LHCN-M2 (cell line): ENCODE measurements at places on chromosomes 5 and 9. TPM values are rescaled to one million over a fixed set of nuclear protein-coding genes. Genes with fewer than 3 reads are reported as not detected.

DNA sequence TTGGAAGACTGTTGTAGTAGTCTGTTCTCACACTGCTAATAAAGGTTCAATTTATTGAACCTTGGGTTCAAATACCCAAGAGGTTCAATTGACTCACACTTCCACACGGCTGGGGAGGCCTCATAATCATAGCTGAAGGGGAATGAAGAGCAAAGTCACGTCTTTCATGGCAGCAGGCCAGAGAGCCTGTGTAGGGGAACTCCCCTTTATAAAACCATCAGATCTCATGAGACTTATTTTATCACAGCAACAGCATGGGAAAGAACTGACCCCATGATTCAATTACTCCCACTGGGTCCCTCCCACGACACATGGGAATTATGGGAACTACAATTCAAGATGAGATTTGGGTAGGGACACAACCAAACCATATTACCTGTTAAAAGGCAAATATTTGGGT is 268.2 kb downstream of the TMEM167A start:
- no peak for DNase-seq

Gene SPATA6L
- total RNA-seq, result 0.19 TPM in 1 of 2 replicates, not detected in the other

- DNase-seq, result no peak
Observed at GRCh38 chr9:76846297-76846696, 59.6 kb downstream of the PRUNE2 start.

DNA sequence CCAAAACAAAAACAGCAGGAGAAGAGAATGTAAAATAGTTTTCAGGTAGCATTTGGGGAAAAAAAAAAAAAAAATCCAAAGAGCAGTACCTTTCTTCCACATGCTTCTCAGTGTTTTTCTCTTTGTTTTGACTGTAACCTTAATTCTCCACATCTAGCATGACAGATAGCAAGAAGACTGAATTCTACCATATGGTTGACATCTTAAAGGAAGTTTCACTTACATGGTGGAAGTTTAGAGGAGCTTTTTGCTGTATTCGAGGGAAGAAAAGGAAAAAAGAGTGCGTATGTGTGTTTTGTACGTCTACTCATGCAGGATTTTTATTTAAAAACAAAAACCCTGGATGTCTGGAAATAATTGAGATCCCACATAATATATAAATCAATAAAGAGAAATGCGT is 604.8 kb downstream of the CCDC171 start:
- DNase-seq, result no peak

Gene SPATA31A3
- not detected in 2 replicates for total RNA-seq

DNA sequence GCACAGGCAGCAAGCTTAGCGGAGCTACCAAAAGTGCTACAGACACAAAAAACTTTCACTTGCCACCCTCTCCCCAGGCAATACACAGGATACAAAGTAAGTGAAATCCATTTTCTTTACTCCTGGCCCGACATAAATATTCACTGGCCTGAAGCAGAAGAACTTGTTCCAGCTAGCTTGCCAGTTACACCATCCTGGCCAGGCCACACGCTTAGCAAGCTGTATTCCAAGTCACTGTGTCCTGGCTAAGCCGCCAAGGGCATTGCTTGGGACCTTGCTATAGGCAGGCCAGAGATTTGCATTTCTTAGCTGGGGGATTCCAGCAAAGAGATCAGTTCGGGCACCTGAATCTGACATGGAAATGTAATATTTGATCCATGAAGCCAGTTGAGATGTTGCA is 71.0 kb upstream of the SLC1A3 start:
- no peak for DNase-seq

DNA sequence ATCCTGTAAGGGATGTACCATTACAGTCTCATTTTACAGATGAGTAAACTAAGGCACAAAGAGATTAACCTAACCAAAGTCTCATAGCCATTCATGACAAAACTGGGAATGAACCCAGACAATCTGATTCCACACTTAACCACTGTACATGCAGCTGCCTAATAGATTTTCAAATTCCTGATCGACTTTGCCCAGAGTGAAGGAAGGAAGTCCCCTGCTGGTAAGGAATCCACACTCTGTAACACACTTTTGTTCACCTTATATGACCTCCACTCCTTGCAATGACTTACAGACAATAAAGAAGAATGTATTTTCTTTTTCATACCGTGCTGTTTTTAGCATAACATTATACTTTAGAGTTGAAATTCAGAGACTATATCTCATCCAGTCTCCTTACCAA is 31.3 kb upstream of the PLPP6 start:
- no peak for DNase-seq

- DNase-seq, result no peak
Observed at GRCh38 chr5:172626031-172626581, 15.0 kb upstream of the NEURL1B start.

DNA sequence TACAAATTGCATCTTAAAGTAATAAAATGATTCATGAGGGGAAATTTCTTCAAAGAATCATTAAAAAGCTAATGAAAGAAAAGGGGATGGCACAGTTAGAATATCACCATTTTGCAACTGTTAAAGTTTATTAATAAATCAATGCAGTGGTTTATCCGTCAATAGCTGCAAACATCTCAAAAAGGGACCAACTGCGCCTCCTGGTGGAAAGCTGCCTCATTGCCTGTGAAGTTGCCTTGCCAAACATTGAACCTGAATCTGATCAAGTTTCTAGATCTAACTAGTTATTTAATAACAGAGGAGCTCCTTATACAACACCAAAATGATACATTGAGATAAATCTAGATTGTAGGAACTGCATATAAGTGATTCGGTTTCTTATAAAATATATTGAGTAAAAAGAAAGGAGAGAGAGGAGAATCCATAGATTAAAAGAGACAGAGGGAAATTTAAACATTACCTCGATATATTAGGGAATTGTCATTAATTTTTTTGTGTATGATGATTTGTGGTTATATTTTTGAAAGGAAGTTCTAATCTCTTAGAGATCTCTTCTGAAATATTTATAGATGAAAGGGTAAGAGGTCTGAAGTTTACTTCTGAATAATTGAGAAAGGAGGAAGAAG is 6.9 kb upstream of the NDUFB6 start:
- DNase-seq, result peak; percentile 44

Gene COL15A1
- 3.4 and 5.3 TPM in 2 replicates for total RNA-seq

DNA sequence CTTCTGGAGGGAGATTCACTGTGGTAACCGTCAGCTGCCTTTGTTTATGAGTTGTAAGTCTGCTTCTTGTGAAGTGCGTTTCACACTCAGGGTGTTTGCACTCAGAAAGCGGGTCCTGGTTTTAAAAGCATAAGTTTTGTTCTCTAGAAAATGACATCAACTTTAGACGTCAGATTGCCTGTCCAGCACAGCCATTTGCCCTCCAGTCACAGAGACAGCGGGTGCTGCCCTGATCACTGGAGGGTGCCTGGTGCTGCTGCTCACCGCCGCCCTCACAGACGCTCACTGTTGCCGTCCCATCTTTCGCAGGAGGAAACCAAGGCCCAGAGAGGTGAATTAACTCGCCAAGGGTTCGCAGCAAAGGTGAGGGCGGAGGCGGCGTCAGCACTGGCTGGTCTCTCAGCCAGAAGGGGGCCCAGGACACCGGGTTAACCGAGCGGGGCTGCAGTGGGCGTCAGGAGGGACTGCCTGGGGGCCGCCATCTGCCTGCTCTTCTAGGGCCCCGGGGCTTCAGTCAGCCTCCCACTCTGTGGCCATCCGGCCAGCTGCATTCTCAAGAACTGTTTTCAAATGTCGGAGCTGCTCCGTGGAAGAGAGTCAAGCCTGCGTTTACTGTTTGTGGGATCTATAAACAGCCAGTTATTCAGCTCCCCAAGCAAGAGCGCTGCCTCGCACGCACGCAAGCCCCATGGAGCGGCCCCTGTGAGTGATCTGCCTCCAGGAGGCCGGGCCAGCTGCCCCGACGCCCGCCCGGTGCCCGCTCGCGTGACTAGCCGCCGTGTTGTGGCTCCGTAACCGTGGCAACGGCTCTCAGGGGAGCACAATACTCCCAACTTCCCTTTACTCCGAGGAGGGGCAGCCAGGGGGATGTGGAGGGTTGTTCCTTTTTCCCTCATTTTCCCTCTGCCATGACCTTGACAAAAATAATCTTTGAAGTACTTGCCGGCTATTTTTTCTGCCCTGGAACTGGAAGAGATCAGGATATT is 43.4 kb upstream of the EXOC3 start:
- DNase-seq, result peak; percentile 99

GRCh38 chr9:112665347-112665746 is 52.6 kb downstream of the INIP start:
- DNase-seq, result peak; percentile 9

Gene ZBED3
- total RNA-seq, result 0.19 and 0.98 TPM in 2 replicates

GRCh38 chr5:174790906-174791305 is 66.5 kb downstream of the MSX2 start:
- DNase-seq, result peak; percentile 75

GRCh38 chr5:13860146-13860545 is 84.3 kb downstream of the DNAH5 start:
- DNase-seq, result no peak

Gene BARHL1
- total RNA-seq, result not detected in 2 replicates

DNA sequence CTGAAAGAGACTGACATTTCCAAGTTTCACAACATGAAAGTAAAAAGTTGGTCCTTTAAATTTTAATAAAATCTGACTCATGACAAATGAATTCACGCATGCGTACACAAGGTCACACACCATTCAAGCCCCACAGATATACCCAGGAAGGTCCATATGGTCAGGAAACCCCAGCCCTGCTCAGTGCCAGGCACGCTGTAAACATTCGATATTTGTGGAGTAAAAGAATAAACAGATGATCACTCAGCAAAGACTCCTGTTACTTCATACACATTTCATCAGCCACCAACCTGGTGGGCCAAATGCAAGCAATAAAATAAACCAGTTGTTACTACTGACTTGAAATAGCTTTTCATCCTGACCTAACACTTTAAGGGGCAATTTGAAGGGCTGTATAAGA is 158.0 kb upstream of the RETREG1 start:
- DNase-seq, result peak; percentile 4

Gene FAM221B
- total RNA-seq, result not detected in 2 replicates

Gene LECT2
- total RNA-seq, result not detected in 2 replicates

Gene ZBTB26
- total RNA-seq, result 2.1 and 4.2 TPM in 2 replicates

- no peak for DNase-seq
Observed at GRCh38 chr5:139494256-139494655, 11.7 kb upstream of the STING1 start.

Gene RLN1
- total RNA-seq, result not detected in 2 replicates

DNA sequence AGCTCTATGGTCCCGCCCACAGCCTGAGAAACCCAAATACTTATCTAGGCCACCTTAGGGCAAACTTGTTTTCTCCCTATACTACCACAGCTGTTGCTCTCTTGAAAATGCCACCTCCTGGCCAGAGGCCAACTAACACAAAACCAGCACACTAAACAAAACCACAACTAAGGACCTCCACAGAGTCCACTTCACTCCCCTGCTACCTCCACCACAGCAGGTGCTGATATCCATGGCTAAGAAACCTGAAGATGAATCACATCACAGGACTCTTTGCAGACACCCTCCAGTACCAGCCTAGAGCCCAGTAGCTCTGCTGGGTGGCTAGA is 108.4 kb downstream of the ALDH1A1 start:
- peak; percentile 29 for DNase-seq

- peak; percentile 66 for DNase-seq
Observed at GRCh38 chr5:136012041-136012804, 16.6 kb upstream of the TGFBI start.

GRCh38 chr9:101639311-101639710 is 44.5 kb upstream of the PPP3R2 start:
- DNase-seq, result no peak

Gene CATSPER3
- 0.11 TPM in 1 of 2 replicates, not detected in the other for total RNA-seq

DNA sequence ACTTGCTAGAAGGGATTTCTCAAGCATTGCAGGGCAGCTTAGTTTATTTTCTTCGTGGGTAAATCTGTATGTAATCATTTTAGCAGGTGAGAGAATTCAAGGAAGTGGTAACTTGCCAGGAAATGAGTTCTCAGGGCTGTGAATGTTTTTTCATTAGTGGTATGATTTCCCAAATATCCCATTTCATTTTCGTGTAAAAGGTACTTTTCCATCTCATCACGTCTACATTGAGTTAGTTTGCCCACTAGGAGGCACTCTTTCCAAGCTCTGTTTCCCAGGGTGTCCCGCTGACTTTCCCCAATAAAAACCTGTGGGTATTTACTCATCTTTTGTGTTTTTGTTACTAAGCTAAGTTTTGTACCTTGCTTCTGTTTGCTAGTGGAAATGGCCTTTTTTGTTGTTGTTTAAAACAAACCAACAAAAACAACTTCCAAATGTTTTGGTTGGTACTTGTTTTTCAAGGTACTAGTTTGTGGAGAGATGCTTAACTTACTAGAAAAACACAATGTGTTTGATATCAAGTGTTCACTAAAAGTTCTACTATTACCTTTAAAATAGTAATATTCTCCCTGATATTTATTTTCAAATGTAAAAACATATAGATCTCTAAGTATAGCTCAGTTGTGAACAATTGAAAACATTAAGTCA is 373.6 kb downstream of the ADGRV1 start:
- peak; percentile 70 for DNase-seq
